ENCODE measurements at places on chromosomes 5 and 9.

DNA sequence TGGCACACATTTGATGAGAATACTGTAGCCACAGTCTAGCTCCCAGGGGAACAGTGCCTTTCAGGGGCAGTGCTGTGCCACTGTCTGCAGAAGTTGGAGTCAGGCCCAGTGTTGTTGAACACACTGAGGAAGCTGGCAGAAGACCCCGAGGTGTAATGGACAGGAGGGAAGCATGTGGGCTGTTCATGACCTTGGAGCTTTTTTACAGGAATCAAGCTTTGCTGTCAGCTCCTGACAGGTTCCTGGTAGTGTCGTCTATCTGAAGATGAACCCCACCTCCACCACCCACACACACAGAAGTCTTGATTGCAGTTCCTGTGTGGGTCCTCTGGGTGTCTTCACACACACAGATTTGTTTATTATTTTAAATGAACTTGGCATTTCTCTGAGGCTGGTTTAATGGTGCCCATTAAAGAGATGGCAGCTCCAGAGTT lies 40.3 kb upstream of the TNFAIP8 start:
- peak; percentile 47 for DNase-seq

DNA sequence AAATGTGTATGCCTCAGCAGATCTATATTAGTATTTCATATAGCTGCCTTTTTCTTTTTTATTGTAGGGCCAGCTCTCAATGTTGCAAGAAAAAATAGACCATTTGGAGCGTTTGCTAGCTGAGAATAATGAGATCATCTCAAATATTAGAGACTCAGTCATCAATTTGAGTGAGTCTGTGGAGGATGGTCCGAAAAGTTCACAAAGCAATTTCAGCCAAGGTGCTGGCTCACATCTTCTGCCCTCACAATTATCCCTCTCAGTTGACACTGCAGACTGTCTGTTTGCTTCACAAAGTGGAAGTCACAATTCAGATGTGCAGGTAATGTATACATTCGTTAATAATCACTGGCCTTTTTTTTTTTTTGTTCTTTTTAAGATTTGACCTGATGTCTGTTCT lies 23.7 kb downstream of the MAN2A1 start:
- DNase-seq, result no peak

GRCh38 chr5:54637654-54638053 lies 120.1 kb downstream of the SNX18 start:
- no peak for DNase-seq

DNA sequence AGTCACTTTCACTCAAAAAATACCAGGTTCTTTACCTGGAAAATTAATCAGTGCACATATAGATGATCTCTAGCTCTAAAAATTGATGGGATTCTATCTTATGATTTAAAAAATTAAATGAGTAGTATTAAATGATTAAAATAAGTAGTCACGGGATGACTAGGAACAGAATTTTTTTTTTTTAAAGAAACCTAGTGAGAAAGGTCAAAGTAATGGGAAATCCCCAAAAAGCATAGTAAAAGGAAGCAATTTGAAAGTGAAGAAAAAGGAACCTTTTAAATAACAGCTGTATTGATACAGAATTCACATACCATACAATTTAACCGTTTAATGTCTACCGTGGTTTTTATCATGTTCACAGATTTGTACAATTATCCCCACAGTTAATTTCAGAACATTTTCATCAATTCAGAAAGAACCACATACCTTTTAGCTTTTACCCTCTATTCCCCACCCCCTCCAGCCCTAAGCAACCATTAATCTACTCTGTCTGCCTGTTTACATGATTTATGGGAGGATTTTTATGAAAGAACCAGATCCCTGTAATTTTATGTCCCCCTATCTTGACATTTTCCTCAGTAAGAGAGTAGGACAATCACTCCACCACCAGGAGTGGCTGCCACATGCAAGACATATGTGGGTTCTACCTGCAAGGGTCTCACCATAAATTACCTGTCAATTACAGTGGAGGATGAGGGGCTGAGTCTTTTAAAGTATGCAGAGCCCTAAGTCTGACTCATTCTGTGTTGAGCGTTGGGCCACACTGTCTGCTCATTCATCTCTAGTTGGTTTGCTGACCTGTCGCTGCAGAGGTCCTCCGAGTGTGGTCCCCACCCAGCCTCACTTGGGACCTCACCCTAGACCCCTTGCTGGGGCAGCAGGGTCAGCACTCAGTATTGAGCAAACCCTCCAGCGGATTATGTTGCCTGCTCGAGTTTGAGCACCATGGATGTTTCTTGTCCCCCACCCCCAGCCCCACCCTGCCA lies 16.0 kb downstream of the ANKRD33B start:
- DNase-seq, result no peak

DNA sequence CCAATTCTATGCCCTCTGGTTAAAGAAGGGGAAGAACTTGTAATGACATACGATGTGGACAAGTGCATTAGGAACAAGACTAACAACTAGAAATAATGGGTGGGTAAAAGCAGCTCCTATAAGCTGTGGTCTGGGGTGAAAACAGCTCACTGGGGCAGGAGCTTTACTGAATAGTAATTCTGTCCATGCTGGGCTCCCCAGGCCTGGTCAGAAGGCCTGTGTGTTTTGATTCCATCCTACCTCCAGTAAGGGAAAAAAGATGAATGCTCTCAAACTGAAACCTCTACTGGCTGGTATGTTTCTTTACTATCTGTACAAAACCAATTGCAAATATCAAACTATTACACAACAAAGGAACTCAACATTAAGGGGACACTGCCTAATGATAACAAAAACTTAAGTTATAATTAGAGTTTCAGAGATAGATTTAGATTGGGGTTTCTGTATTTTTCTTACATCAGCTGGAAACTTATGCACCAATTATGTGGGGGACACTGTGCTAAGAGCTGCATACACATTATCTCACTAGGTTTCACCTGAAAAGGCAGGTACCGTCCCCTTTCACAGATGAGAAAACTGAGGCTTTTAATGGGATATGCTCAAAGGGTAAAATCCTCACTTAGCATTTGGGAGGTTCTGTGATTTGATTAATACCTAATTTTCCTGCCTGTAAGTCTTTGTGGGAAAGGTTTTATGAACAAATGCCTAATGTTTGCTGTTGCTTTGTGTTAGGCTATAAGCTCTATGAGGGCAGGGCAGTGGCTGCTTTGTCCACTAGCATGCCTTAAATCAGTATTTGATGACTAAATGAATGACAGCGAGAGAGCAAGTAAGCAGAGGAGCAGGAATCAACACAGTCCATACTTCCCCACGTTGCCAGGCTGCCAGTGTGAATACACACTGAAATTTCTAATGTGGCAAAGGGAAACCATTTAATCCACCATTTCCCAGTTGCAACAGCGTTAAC lies 53.6 kb downstream of the ELL2 start:
- DNase-seq, result no peak

- DNase-seq, result no peak
Measured at GRCh38 chr9:87276327-87276841, 221.3 kb upstream of the DAPK1 start.

- DNase-seq, result no peak
Measured at GRCh38 chr5:86125731-86126601, 491.8 kb upstream of the COX7C start.

- DNase-seq, result no peak
Measured at GRCh38 chr9:16136451-16136850, 583.6 kb downstream of the CCDC171 start.

DNA sequence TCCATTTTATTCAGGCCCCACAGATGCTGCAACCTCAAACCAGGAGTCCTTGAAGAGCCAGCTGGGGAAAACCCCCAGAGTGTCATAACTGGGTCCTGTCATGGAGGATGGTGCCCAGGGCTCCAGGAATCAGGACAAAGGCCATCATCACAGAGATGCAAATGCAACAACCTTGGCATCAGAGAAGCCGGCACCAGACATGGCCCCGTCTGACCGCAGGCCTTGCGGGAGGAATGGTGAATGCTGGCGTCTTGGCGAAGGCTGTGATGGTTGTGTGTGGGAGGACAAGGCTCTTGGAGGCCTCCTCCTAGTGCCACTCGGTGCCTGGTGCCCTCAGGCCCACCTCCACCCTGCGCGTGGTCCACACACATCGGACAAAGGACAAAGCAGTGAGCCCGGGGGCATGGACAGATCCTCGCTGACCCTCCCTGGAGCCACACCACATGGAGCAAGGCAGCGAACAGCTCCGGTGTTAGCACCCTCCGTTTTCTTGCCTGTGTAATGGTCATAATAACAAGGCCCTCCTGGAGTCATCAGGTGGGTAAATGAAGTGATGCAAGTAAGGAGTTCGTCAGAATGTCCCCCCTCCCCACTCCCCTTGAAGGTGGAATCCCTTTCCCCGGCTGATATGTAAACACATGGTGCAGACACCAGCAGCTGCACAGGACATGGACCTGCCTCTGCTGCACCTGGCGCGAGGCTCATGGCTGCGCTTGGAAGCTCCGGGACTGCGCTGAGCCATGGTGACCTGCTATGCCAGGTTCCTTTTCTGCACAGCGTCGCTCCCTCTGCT lies 380.7 kb downstream of the IRX2 start:
- DNase-seq, result no peak

- DNase-seq, result no peak
Measured at GRCh38 chr9:114607671-114608524, 3.2 kb upstream of the TMEM268 start.

GRCh38 chr5:166509085-166509484 lies 1782.4 kb upstream of the WWC1 start:
- DNase-seq, result peak; percentile 1

DNA sequence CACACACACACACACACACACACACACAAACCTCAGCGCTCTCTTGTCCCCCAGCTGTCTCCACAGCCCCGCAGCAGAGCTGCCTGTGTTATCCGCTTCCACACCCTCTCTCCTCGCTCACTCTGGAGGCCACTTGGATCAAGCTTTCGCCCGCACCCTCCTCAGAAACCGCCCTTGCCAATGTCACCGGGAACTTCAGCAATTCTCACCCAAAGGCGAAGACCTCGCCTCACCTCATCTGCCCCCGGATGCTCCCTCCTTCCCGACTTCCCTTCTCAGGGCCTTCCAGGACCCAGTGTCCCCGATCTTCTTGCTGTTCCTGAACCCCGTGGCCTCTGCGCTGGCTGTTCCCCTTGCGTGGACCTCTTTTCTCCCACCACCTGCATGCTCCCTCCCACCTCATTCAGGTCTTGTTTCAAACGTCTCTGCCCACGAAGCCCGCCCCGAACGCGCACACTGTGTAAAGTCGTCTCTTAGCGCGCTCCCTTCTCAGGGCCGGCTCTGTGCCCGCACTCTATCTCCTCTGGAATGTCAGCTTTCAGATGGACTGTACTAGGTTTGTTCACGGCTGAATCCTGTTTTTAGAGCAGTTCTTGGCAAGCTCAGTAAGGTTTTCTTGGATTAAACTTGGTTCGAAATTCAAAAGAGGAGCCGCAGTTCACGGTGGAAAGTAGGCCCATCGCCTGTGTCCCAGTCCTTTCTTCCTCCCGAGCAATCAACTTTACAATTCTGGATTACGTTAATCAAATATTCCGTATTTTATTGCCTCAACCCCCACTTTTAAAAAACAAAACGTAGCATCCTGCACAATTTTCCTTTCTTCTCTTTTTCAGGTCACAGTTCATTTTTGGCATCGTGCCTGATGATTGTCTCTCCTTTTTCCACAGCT lies 1.0 kb upstream of the TRIM7 start:
- peak; percentile 16 for DNase-seq

- DNase-seq, result no peak
Measured at GRCh38 chr5:471750-472058, 28.7 kb downstream of the EXOC3 start.

- peak; percentile 85 for DNase-seq
Measured at GRCh38 chr5:14208071-14209021, 65.2 kb downstream of the TRIO start.

All from dermis microvascular lymphatic vessel endothelial cell (primary cell).